ENCODE measurements at places on chromosomes 1 and 21. TPM values are rescaled to one million over a fixed set of nuclear protein-coding genes. Genes with fewer than 3 reads are reported as not detected.

DNA sequence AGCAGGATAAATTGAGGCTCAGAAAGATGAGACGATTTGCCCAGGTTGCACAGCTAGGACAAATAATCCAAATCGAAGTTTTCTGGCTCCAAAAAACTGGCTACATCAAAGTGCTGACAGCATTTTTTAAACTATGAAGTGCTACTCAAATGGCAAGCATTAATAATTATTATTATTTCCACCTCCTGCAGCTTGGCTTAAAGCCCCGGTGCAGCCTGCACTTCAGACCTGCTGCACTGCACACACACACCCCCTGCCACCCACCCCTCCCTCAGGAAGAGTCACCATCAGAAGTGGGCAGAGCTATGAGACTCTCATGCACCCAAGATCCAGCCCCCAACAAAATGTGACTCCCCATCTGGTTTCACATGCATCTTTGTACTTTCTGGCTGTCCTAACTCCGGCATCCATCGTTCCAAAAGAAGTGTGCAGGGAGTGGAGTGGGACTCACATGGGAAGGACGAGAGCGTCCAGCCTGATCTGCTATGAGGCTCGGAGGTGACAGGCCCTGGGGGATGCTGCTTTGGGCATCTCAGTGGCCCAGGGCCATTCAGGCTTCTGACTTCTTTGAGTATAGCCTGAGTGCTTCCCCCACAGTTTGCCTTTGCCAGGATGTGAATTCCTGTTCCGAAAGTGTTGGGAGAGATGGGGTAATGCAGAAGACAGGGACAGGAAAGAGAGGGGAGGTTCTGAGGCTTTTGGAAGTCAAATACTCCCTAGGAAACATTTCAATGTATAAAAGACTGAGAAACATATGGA is 65.0 kb upstream of the FAM20B start:
- H3K27ac ChIP-seq, result no peak overlapping the region
- no peak overlapping the region for H3K4me3 ChIP-seq
- no peak for DNase-seq
- H3K27me3 ChIP-seq, result no peaks in the 10 kb centered on the region
- no peaks in the 10 kb centered on the region for H3K36me3 ChIP-seq

GRCh38 chr1:17763417-17763816 is 8.3 kb downstream of the ACTL8 start:
- no peak overlapping the region for H3K4me3 ChIP-seq
- DNase-seq, result no peak
- no peaks in the 10 kb centered on the region for H3K4me1 ChIP-seq
- H3K36me3 ChIP-seq, result no peaks in the 10 kb centered on the region

The FAM177B gene
- total RNA-seq, result not detected

The SPATA1 gene
- 1.2 TPM for total RNA-seq

The MIER1 gene
- 36.5 TPM for total RNA-seq

The SUMO3 gene
- total RNA-seq, result 84.5 TPM

The FTCD gene
- total RNA-seq, result 9.6 TPM

The MARK1 gene
- total RNA-seq, result 11.8 TPM

The WDR64 gene
- total RNA-seq, result not detected

The HPCAL4 gene
- 0.69 TPM for total RNA-seq
